ENCODE measurements at places on chromosomes 1 and 21. TPM values are rescaled to one million over a fixed set of nuclear protein-coding genes. Genes with fewer than 3 reads are reported as not detected.

Gene C1orf74
- total RNA-seq: 0.33 TPM

Gene LCE1E
- total RNA-seq: not detected

Gene CRYBG2
- total RNA-seq: not detected

Gene SLC1A7
- total RNA-seq: not detected

Gene GBP6
- total RNA-seq: not detected

Gene TARBP1
- total RNA-seq: 30.6 TPM

Gene PROK1
- total RNA-seq: 0.26 TPM
